ENCODE measurements at places on chromosomes 4 and X.

GRCh38 chr4:53208753-53209152, 157.1 kb downstream of the SCFD2 start:
- no peak for DNase-seq

- DNase-seq, result no peak
Measured at GRCh38 chrX:72466493-72466892, 106.2 kb downstream of the HDAC8 start.

GRCh38 chr4:168803732-168804131, 206.3 kb downstream of the CBR4 start:
- DNase-seq, result no peak

GRCh38 chr4:146327859-146328650, 113.7 kb downstream of the REELD1 start:
- DNase-seq, result no peak

- DNase-seq, result no peak
Measured at GRCh38 chr4:72302981-72303704, 265.9 kb downstream of the ADAMTS3 start.

DNA sequence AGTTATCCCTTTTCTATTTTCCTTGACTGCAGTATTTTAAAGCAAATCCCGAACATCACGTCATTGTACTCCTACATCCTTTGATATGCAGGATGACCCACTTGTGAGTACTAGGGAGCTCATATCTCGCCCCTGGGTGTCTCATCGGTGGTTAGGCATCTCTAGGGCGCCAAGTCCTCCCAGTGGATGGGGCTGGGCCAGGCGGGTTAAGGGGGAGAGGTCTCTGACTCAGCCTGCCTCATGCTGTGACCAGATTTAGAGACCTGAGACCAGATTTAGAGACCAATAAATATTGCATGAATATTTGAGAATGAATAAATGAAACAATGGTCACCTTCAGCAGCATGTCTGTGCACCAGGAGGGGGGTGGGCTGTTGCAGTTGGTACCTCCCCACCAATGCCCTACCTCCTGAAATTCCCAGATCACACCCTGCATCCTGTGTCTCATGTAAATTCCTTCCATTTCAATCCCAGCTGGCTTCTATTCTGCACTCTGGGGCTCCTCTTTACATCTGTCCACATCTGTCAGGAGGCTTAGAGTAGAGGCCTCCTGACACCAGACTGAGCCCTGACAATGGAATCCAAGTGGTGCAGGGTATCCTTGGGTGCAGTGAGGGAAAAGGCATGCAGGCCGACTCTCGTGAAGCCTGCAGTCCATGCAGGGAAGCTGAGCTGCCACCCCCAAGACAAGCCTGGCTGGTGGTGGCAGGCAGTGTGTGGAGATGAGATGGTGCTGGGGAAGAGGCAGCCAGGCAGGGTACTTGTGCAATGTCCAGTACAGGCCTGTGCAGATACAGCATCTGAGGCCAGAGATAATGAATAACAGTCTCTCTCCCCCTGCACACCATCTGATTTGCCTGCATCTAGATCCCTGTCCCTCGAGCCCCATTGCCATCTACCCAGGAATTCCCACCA, 5.2 kb downstream of the APLN start:
- no peak for DNase-seq
